Activated naive CD8-positive, alpha-beta T cell treated with anti-CD3 and anti-CD28 coated beads for 36 hours (primary cell): ENCODE measurements at places on chromosomes 12 and 14. TPM values are rescaled to one million over a fixed set of nuclear protein-coding genes. Genes with fewer than 3 reads are reported as not detected.

DNA sequence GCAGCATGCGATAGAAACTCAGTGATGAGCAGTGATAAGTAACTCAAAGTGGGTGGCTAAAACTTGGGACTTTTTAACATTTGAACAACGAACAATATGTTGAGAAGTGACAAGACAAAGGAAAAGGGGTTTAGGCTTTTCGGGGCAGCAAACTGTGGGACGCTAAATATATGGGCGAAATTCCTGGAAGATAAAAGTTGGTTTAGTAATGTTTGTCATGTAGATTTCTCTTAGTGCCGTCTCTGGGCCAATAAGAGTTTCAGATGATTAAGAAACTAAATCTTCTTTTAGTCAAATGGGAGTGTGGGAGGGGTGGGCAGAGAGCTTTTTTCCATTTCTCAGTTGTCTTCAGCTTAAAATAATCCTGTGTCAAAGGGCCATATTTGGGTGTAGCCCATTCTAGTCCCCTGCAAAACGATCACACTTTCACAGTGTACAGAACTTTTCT, 41.7 kb upstream of the FUT8 start:
- H3K27me3 ChIP-seq = no peaks in the 10 kb centered on the region
- no peak for DNase-seq
- peaks cover 36% of the 10 kb centered on the region for H3K36me3 ChIP-seq
- H3K4me3 ChIP-seq = no peak overlapping the region

DNA sequence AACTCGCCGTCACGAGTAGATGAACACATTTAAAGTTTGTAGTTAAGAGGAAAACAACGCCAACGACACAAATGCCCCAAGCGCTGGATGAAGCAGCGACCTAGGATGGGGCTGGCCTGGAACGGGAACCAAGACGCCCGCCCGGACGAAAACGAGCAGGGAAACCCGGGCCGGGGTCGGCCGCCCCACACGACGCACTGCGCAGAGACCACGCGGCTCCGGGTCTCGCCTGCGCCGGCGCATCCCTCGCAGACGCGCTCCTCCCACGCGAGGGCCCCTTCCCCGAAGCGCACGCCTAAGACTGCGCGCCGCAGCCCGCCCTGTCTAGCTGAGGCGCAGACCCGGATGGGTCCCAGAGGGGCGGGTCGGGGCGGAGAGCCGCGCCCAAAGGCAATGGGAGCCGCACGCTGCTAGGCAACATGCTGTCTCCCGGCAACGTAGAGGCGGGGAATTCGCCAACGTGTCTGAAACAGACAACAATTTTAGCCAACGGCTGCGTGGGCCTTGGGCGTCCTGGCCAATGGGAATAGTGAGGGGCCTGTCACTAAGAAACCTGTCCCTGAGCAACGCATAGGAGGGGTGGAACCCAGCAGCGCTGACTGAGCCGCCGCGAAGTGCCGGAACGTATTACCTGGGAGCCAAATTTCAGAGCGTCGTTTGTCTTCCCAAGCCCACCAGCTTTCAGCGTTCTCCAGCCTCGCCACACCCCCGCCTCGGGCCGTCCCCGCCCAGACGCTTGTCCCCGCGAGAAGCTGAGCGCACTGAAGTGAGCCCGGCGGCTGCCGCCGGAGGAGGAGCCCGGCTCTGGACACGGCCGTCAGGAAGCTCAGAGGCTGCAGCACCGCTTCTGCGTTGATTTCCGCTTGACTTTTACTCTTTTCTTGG, 21.0 kb upstream of the CHFR start:
- peak; percentile 97 for DNase-seq
- H3K36me3 ChIP-seq = peaks cover 22% of the 10 kb centered on the region
- peak overlapping the region; percentile 89 for H3K27ac ChIP-seq
- H3K4me1 ChIP-seq = peaks cover 10% of the 10 kb centered on the region

GRCh38 chr14:103103461-103104388, 9.2 kb downstream of the EXOC3L4 start:
- no peak overlapping the region for H3K4me3 ChIP-seq
- no peak for DNase-seq
- H3K4me1 ChIP-seq = peaks cover 6% of the 10 kb centered on the region

DNA sequence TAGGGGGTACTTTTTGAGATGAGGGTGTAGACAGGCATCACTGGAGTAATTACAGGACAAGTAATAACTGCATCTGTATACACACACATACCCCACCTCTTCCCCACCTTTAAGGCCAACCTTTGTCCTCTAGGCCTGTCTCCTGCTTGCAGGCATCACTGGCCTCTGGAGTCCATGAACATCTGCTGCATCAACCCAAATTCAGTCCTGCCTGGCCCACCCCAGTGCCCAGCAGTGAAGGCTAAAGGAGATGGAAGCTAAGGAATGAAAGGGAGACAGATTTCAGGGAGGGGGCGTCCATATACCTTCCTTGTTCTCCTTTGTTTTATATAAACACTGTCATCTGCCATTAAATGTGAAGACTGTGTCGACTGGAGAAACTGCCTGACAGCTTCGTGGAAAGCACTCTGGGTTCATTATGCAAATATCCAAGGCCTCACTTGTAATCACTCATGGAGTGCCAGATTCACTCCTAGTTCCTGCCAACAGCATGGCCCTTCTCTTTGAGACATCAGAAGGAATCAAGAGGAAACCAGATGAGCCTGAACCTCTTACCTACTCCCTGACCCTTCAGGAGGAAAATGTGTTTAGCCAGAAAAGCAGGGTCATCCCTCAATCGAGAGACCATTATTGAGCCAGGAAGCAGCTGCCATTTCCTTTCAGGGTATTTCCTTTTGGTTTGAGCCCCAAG, 64.4 kb downstream of the SERPINA3 start:
- no peaks in the 10 kb centered on the region for H3K4me1 ChIP-seq
- H3K36me3 ChIP-seq = no peaks in the 10 kb centered on the region
- no peak overlapping the region for H3K4me3 ChIP-seq
- no peak overlapping the region for H3K27ac ChIP-seq
- DNase-seq = no peak

DNA sequence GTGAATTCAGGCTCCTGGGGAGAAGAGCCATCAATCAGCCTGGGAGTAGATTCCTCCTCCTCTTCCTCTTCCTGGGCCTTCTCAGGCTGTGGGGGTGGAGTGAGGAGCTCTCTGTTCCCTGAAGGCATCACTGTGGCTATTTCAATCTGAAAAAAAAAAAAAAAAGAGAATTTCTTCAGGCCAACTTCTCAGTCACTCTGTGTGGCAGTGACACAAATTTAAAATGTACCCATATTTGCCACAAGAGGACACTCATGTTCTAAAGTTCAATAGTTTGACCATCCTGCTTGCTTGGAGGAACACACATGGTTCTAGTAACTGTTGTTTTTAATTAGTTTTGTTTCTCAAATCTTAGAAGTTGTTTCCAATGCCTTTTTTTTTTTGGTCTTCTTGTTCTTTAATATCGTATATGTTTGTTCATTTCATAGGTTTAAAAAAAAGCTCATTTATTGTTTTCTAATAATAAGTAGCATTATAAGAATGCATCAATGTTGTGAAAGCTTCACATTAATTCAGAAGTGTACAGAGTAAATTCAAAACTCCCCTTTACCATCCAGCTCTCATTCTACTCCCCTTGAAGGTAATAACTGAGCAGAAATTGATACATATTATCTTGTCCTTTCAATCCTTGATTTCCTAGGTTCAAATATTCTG, 23.3 kb upstream of the CCER1 start:
- DNase-seq = no peak
- H3K4me3 ChIP-seq = no peak overlapping the region
- H3K27me3 ChIP-seq = peaks cover 5% of the 10 kb centered on the region

GRCh38 chr12:127944211-127944899, 322.6 kb upstream of the TMEM132C start:
- H3K27ac ChIP-seq = no peak overlapping the region
- no peak overlapping the region for H3K4me3 ChIP-seq
- no peaks in the 10 kb centered on the region for H3K4me1 ChIP-seq
- no peak for DNase-seq

DNA sequence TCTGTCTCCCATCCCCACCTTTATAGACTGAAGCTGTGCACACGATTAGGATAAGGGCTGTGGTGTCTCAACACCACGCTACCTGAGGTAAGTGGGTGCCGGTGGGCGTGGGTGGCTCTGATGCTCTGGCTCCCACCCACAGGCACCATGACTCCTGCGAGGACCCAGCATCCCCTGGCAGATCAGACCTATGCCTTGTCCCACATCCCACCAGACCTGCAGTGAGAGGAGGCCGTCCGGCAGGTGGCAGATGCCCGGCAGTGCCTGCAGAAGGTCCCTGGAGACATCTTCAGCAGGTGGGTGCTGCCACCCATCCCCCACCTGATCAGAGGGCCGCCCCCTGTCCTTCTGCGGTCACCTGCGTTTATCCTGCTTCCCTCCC, 104.4 kb upstream of the PRB2 start:
- H3K4me3 ChIP-seq = no peak overlapping the region
- peaks cover 1% of the 10 kb centered on the region for H3K36me3 ChIP-seq
- DNase-seq = no peak
- H3K27me3 ChIP-seq = peaks cover 40% of the 10 kb centered on the region
- peaks cover 4% of the 10 kb centered on the region for H3K4me1 ChIP-seq

GRCh38 chr14:101200008-101200649, 296.6 kb upstream of the RTL1 start:
- DNase-seq = no peak
- H3K4me1 ChIP-seq = no peaks in the 10 kb centered on the region

The NOXRED1 gene
- 0.33 TPM for total RNA-seq
